CMK (cell line): ENCODE measurements at places on chromosomes 2 and 18.

GRCh38 chr2:95362486-95362885 lies 40.0 kb upstream of the FAHD2A start:
- DNase-seq: no peak

DNA sequence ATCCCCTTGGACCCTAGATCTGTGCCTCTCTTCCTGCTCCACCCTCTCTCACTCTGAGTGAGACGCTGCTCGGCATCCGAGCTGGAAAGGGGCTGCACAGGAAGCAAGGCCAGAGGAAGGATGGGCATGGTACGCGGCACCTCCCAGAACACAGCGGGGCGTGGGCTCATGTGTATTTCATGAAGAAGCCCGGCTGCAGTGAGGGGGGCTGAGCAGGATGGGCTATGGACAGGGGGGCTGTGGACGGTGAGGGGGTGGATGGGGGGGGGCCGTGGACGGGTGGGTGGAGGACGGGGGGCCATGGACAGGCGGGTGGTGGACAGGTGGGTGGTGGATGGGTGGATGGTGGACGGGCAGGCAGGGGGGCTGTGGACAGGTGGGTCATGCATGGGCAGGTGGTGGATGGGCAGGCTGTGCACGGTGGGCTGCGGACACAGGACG lies 28.5 kb downstream of the SLC66A2 start:
- DNase-seq: no peak

- DNase-seq: no peak
Measured at GRCh38 chr18:8847066-8847755, 141.9 kb downstream of the MTCL1 start.

GRCh38 chr2:215531284-215531683 lies 95.4 kb upstream of the FN1 start:
- no peak for DNase-seq

- DNase-seq: peak; percentile 30
Measured at GRCh38 chr18:35174093-35174731, 66.6 kb upstream of the ZNF397 start.

- no peak for DNase-seq
Measured at GRCh38 chr18:79659733-79660132, 19.9 kb upstream of the CTDP1 start.

- DNase-seq: no peak
Measured at GRCh38 chr18:36665952-36666351, 162.8 kb downstream of the TPGS2 start.

DNA sequence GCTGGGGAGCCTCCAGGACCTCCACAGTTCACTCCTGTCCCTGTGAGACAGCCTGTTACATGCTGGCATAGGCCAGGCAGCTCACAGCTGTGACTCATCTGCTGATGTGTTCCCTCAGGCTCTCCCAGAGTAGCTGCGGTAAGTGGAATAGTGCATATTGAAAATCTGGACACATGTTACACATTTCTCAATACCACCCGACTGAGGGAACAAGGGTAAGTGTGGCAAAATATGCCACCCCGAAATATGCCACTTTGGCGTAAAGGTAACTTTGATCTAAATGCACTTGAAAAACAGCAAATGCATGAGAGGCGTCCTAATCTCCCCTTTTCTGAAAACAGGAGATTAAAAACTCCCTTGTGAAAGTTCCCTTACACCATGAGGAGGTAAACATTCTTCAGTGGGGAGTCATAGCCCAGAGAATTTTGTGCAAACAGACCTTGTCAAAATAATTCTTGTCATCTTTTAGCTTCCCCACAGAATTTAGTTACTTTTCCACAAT lies 557.9 kb downstream of the CCDC85A start:
- no peak for DNase-seq

GRCh38 chr2:191441496-191442214 lies 196.5 kb downstream of the MYO1B start:
- DNase-seq: no peak

DNA sequence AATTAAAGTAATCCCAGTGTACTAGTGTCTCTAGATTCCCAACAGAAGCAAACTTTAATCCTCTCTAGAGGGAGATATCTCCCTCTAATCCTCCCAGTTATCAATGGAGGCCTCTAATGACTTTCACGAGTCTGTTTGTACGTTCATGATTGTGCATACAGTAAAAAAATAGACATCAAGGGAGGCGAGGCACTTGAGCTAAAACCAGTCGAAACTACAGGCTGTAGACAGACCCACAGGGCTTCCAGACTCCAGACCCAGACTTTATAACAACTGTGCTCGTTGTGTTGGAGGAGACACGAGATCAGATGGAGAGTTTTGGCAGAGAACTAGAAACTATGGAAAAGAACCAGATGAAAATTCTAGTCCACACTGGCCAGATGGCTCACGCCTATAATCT lies 7.0 kb downstream of the DGKD start:
- no peak for DNase-seq

DNA sequence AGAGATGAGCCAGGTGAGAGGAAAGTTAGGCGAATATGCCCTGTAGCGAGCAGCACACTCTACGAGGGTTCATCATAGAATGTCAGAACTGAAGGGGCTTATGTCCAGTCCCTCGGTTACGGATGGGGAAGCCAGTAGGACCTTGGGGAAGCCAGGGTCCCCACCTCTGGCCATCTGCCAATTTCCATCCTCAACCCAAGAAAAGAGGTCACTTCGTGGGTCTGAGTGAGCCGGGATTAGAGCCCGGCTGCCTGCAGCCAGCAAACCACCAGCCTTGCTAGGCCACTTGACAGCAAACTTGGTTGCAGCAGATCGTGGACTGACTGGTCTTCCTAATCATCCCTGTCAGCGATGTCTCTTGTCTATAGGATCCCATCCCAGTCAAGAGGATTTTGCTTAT lies 11.4 kb downstream of the CIB4 start:
- no peak for DNase-seq

DNA sequence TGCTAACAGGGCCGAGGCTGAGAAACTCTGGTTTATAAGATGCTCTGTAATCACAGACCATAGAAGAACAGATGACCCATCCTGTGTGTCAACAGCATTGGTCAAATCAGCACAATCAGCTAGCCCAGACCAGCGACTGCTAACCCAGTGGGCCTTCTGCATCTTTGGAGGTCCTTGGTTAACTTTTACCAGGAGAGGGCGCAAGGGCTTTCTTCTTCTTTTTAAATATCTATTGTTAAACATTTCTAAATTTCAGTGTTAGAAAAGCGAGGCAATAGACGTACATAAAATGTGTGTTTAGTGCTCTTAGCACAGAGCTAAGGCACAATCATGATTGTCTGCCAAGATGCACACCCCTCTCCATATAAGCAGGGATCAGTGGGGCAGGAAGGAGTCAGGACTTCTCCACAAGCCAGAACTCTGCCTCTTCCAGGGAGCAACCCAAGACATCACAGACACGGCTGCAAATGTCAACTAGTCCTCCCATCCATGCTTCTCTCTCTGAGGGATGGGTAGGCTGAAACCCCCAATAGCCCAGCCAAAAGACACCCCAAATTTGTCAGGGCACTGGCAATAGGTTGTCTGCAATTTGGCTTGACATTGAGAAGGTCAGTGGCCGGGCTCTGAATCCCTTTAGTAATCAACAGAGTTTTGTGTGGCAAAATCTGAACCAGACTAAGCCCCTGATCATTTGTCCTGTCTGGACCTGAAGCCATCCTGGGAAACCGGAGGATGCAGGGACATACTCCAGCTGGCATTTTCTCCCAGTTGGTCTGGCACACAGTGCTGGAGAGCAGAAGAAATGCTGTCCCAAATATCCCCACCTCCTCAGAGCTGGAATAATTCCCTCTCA lies 188.2 kb downstream of the BCL2 start:
- no peak for DNase-seq

DNA sequence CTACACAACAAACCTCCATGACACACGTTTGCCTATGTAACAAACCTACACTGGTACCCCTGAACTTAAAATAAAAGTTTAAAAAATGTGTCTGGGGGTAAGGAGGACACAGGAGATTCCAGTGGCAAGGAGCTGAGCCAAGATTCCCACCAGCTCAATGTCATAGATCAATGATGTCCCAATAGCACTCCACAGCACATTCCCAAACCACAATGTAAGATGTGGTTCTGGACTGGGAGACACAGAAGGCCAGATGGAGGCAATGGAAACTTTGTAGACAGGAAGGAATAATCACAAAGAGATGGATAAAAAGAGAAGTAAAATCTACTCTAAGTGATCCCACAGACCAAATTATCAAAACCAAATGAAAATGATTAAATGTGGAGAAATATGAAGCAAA lies 312.4 kb upstream of the SOX11 start:
- DNase-seq: no peak

DNA sequence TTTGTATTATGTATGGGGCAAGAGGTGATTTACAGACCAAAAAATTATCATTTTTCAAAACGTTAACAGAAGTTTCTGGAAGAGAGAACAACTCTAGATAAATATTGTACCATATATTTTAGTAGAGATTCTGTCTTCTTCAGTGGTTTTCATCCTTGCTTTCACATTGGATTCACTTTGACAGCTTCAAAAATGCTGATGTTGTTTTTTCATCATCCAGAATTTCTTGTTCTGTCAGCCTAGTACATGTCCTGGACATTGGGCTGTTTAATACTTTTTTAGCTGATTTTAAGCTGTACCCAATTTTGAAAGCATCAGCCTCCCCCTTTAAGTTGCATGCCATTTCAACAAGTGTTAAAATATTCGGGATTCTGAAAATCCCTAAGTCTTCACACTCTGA lies 711.3 kb upstream of the LRATD1 start:
- no peak for DNase-seq

- DNase-seq: no peak
Measured at GRCh38 chr2:41909584-41909983, 138.2 kb upstream of the PKDCC start.

GRCh38 chr2:188207554-188207953 lies 84.1 kb upstream of the GULP1 start:
- no peak for DNase-seq

- DNase-seq: no peak
Measured at GRCh38 chr2:119393971-119394748, 27.4 kb downstream of the DBI start.

GRCh38 chr2:157363612-157364101 lies 38.0 kb upstream of the ERMN start:
- DNase-seq: no peak

DNA sequence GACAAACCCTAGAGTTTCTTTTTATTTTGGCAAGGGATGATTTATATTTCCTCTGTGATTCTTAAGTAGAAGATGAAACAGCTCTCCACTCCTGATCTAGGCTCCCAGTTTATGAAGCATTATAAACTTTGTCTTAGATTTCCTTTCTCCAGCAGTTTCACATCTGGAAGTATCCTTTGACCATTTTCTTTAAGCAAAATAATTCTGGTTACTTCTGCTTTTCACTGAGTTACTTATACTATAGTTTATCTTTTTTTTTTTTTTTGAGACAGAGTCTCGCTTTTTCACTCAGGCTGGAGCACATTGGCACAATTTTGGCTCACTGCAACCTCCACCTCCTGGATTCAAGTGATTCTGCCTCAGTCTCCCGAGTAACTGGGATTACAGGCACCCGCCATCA lies 45.5 kb downstream of the KCMF1 start:
- DNase-seq: no peak

DNA sequence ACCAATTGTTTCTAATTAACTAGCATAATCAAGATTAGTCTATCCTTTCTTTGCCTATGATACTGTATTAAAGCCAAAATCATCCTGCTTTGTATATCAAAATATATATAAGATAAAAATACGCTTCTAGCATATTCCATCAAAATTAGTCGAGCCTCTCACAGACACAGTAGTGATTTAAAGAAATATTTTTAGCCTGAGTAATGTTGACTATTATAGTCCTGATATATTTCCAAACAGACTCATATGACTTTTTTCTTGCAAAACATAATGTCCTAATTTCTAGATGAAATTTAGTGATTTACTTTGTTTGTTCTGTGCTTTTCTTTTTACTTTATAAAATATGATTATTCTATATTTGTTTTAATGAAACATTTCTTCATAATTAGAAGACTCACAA lies 30.9 kb downstream of the FAP start:
- no peak for DNase-seq

DNA sequence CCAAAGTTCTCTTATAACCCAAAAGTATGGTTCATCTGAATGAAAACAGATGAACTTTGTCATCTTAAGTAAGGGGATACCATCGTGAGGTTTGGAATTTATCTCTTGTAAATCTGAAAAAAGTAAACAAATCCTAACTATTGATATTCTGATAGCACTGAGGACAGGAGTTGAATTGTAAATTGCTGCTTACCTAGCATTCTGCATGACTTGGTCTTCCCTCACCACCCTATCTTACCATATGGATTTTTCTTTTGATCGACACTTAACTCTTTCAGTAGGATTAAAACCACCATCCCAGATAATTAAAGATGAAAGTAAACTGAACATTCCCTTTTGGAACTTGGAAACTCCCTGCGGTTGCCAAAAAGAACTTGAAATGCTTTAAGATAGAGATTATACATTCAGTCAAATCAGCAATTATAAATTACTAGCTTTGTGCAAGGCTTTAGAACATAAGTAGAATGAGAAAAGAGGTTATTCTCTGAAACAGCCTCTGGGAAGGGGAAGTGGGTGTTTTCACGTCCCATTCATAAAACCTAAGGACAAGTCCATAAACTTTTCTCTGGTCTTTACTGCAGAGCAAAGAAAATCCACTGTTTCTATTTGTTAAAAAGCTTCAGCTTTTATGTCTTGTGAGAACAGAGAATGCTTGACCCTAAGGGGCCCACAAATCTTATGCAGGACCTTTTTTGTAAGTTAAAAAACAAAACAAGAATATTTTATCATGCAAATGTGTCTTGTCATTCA lies 49.7 kb upstream of the ZNF397 start:
- no peak for DNase-seq

DNA sequence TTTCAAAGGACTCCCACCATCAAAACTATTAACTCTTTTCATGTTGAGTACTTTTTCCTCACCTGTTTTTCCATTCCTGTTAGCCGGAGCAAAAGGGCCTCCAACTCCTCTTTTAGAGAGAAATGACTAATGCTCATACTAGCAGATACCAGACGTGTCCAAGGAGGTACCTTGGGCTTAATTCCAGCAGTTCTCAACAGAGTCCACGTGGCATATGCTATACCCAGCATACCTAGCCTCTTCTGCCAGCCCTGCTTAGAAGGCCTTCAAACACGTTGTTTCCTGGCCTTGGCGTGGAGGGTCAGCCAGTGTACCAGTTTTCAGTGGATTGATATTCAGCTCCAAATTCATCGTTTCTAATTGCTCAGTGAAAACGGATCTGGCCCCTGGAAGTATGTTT lies 123.9 kb downstream of the MGAT5 start:
- no peak for DNase-seq

GRCh38 chr2:4246364-4247131 lies 543.2 kb downstream of the DCDC2C start:
- DNase-seq: no peak

GRCh38 chr18:76875390-76876325 lies 53.3 kb downstream of the ZNF236 start:
- peak; percentile 3 for DNase-seq

GRCh38 chr2:73979021-73979420 lies 5.7 kb upstream of the TET3 start:
- DNase-seq: no peak

DNA sequence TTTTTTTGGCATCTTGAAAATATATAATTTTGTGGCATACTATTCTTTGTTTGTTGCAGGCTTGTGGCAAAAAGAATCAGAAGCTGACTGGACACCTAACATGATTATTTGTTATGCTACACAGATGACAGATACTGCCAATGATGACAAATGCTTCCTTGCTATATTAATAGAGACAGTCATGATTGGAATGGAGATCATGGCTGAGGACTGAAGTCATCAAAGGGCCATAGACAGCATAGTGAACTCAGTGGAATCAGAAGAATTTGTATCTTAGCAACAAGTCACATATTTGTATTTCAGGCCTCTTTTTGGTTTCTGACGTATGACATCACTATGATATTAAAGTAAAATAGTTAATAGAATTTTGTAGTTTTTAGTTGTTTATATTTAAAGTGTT lies 1003.8 kb upstream of the DDX18 start:
- no peak for DNase-seq
